ENCODE measurements at places on chromosomes 16 and 17.

DNA sequence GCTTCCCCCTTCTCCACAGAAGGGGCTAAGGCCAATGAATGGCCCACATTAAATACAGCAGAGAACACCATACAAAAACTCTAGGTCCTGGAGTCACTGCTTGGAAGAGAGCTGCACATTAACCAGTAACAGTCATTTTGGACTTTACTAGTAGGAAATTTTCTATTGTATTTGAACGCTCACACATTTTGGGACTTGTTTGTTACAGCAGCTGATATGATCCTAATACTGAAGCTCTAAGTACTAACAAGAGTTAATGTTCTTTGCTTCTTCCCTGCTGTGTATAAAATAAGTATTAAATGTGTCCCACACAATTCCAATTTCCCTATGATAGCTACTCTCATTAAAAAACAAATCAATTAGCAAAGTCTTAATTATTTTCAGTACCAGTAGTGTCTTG, 148.3 kb upstream of the IRX3 start:
- no peak for DNase-seq

- no peak for DNase-seq
These were observed 28.9 kb upstream of the GSE1 start for GRCh38 chr16:85584267-85584666.

- no peak for DNase-seq
These were observed 16.8 kb downstream of the PIRT start for GRCh38 chr17:10821054-10821453.

- DNase-seq = no peak
These were observed 32.7 kb upstream of the SLC6A2 start for GRCh38 chr16:55622930-55623561.

GRCh38 chr17:81397314-81398175, 2.3 kb downstream of the BAHCC1 start:
- peak; percentile 63 for DNase-seq

GRCh38 chr17:74544991-74545842, 698 bp downstream of the CD300C start:
- no peak for DNase-seq

- DNase-seq = peak; percentile 34
These were observed 51.8 kb downstream of the SMPD3 start for GRCh38 chr16:68396481-68396880.

DNA sequence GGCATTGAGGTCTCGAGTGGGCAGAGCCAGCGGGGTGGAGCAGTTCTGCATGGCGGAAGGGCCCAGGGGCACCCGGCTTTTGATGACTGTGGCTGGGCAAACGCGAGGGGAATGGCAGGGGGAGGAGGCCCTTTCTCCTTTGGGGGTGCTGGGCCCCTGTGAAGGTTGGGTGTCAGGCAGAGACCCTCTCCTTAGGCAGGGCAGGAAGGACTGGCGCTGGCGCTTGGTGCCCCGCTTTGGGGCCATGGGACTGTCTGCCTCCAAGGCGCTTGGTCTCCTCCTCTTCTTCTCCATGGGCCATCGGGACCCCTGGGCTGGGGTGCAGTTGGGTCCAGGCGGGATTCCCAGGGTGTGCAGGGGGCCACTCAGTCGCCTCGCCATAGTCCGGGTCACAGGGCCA, 12.8 kb upstream of the GFAP start:
- no peak for DNase-seq

DNA sequence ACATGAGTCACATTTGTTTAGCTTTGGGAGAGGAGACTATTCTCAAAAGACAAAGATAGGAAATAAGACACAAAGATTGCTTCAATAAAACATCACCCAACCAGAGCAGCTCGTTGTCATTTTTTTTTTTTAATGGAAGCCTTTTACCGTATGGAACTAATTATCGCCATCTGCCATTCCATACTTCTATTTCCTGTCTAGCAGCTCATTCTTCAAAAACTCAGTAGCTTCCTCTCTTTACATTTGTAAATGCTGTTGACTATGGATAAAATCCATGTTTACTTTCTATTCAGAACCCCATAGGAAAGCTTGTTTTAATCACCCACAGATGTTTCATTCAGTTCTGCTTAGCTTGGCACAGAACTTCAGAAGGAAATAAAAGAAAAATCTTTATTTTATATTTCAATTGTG, 110.0 kb upstream of the PSMD7 start:
- DNase-seq = no peak

- DNase-seq = no peak
These were observed 14.0 kb upstream of the SPHK1 start for GRCh38 chr17:76370261-76370993.

DNA sequence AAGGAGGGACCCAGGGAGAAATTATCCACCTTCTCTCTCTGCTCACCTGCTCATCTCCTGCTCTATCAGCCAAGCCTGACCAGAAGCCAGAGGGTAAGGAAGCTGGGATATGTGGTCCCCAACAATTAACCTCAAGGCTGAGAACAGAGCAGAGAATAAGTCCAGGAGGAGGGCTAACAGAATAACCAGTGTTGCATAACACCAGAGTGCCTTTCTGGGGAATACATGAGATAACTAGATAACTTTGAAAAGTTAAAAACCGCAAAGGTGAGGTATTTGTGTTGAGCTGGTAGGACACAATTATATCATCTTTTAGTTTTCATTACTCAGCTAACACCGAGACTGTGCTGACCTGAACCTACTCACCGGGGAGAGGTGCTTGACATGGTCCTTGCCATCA, 180.8 kb downstream of the SALL1 start:
- DNase-seq = no peak

GRCh38 chr17:81833921-81834830, 674 bp downstream of the PPP1R27 start:
- DNase-seq = no peak

DNA sequence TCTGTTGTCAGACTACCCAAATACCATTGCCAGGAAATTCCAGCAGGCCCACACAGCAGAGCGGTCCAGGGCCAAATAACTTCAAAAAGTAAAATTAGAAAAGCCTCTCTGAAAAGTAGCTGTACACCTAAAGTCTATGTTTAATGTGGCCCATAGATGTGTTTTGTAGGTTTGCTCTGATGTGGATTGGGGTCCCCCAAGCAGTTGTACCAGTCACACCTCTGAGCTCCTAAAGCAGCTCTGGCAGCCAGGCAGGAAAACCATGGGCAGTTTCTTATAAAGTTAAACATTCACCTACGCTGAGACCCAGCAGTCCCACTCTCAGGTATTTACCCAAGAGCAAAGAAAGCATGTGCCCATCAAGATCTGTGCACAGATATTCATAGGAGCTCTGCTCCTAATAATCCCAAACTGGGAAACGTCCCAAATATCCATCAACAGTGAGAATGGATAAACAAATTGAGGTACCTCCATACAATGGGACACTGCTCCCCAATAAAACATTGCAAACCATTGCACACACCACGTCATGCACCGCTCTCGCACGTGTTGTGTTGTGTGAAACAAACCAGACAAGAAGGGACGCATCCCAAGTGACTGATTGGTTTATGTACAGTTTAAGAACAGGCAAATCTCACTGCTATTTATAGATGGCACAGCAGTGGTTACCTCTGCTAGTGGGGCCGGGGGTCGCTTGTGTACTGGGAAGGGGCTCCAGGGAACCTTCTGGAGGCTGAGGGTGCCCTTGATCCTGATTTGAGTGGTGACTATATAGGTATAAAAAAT, 15.8 kb upstream of the PRM1 start:
- DNase-seq = no peak

DNA sequence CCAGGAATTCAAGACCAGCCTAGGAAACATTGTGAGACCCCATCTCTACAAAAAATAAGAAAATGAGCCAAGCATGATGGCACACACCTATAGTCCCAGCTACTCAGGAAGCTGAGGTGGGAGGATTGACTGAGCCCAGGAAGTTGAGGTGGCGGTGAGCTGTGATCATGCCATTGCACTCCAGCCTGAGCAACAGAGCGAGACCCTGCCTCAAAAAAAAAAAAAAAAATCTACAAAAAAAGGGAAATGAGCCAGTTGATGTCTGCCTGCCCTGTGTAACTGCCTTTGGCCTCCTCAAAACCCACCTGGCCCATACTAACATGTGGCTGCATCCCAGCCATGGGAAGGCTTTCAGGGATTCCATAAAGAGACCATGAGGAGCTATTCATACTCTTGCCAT, 4.5 kb downstream of the RANBP10 start:
- no peak for DNase-seq

GRCh38 chr17:65856865-65857264, 295.4 kb upstream of the AXIN2 start:
- DNase-seq = no peak

- no peak for DNase-seq
These were observed 1.5 kb upstream of the FBXL16 start for GRCh38 chr16:707062-707538.

GRCh38 chr17:67629971-67630320, 87.8 kb upstream of the NOL11 start:
- DNase-seq = no peak

GRCh38 chr16:11347831-11348230, 2.6 kb downstream of the RMI2 start:
- DNase-seq = no peak

DNA sequence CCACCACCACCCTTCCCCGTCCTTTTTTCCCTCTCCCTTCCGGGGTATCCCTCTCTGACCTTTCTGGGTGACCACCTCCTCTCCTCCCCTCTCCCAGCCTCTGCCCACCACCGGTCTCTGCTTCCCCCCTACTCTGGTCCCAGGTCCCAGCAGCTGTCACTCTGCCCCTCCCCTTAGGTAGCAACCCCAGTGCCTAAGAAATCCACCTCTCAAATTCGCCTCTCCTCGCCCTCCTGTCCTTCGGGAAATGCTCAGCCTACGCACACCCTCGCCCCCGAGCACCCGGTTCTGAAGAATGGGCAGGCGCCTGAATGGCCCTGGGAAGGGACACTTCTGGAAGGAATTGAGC, 775 bp upstream of the SP6 start:
- no peak for DNase-seq

- no peak for DNase-seq
These were observed 26.7 kb downstream of the DNAH9 start for GRCh38 chr17:11624976-11625375.

DNA sequence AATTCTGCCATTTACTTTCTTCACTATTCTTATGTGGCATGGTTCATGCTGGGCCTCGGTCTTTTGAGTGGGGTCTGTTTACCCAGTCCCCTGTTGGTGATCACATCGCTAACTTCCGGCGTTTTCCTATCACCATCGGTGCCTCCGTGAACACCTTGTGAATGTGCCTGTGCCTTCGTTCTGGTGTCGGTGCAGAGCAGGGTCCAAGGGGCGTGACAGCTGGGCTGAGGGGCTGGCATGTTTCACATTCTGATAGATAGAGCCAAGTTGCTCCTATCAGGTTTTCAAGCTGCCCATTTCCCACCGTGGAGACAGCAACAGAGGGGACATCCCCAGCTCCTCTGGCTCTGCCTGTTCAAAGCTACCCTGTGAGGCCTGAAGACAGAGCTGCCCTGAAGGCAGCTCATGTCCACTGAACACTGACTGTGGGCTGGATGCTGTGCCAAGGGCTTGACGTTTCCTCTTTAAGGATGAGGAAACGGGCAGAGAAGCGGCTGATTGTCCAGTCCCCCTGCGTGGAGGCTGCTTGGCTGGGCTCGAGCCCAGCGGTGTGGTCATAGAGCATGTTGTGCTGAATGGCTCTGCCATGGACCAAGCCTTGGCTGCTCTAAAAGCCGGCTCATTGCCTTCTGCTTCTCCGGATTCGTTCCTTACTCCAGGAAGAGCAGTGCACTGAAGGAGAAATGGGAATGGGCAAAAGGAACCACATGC, 17.0 kb downstream of the DHODH start:
- DNase-seq = no peak

- no peak for DNase-seq
These were observed 1380.5 kb upstream of the CDH8 start for GRCh38 chr16:63416712-63417111.

DNA sequence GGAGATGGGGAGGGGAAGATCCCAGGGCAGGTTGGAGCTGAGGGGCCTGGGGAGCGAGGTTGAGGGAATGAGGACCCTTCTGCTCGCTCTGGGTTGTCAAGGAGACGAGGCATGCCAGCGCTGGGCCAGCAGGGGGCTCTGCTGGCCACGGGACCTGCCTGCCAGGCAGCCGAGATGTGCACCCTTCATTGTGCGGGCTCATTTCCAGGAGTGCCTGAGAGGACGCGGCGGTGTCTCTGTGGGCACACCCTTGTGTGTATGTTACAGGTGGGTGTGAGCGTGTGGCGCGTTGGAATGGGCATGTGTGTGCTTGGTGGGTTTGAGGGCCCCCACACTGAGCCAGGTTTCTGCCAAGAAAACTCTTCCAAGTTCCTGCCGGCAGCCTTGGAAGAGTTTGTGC, 15.9 kb downstream of the ARHGAP23 start:
- DNase-seq = peak; percentile 40

GRCh38 chr17:67644061-67644460, 73.7 kb upstream of the NOL11 start:
- DNase-seq = no peak

DNA sequence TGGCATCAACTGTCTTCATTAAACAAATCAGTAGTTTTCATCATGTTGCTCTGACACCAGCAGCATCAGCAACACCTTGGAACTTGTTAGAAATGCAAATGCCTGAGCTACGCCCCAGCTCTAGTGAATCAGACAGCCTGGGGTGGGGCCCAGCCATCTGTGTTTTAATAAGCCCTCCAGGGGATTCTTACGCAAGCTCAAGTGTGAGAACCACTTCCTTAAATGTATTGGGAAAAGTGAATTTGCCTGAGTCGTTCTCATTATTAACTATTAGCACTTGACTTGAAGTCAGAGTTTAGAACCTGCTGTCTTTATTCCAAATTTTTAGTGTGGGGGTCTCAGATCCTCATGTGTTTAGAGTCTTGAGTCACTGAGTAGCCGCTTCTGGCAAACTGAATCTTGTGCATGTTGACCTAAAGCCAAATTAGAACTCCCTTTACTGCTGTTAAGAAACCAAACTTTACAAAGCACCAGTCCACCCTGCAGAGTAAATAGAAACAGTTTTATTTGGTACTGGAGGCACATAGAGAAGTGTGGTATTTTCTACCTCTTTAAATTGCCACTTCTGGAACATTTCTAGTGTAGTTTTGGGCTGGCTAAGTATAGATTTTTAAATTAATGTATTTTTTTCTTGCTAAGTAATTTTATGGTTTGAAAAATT, 137.4 kb upstream of the COX10 start:
- DNase-seq = peak; percentile 88

- DNase-seq = no peak
These were observed 1.7 kb upstream of the NLRP1 start for GRCh38 chr17:5585836-5586521.

DNA sequence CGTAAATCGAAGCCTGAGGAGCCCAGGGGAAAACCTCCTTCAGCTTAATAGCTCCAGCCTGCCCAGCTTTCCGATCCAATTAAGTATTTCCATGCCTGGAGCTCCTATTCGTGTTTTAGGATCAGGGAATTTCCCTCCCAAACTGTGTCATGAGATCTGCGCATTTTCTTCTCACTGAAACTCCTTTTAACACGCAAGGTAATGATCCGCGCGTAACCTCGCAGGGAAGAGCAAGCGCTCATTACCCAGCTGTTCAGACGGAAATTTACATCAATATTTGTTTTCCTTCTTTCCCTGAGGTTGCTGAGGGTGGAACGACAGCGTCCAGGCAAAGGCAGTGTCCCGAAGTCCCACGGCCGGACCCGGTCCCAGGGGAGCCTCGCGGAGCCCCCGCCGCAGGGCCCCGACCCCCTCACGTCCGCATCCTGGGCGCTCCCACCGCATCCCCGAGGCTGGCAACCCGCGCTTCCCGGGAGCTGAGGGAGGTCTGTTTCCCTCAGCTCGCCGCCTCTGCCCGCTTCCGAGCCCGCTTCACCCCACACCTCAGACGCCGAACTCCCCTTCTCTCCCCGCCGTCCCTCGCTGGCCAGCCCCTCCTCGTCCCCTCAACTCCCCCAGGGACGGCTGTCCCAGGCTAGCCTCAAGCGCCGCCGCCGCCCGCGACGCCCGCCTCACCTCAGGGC, 415 bp downstream of the ABCA5 start:
- peak; percentile 19 for DNase-seq
